ENCODE measurements at places on chromosomes 7 and 10. TPM values are rescaled to one million over a fixed set of nuclear protein-coding genes. Genes with fewer than 3 reads are reported as not detected.

PRSS37 gene
- total RNA-seq: not detected

SUN3 gene
- total RNA-seq: not detected

LAMB1 gene
- total RNA-seq: 108 TPM

SLC26A5 gene
- not detected for total RNA-seq

ICA1 gene
- total RNA-seq: 1.6 TPM

PODXL gene
- 39.2 TPM for total RNA-seq

GPC2 gene
- 1.0 TPM for total RNA-seq

TWIST1 gene
- 4.4 TPM for total RNA-seq

ZDHHC6 gene
- total RNA-seq: 28.3 TPM

JAKMIP3 gene
- total RNA-seq: 1.1 TPM

ADCY1 gene
- total RNA-seq: 2.0 TPM

SP4 gene
- total RNA-seq: 0.84 TPM

CLEC5A gene
- total RNA-seq: not detected

ZDHHC4 gene
- total RNA-seq: 50.5 TPM

SPAM1 gene
- not detected for total RNA-seq

GPR146 gene
- total RNA-seq: 1.7 TPM

ADAMTS14 gene
- total RNA-seq: 0.16 TPM

WNT8B gene
- total RNA-seq: not detected

CYP3A7 gene
- 0.06 TPM for total RNA-seq

DEPP1 gene
- 2.0 TPM for total RNA-seq

ACBD7 gene
- total RNA-seq: 1.2 TPM

IL15RA gene
- total RNA-seq: 2.7 TPM

NEUROG3 gene
- not detected for total RNA-seq

SFRP5 gene
- total RNA-seq: 2.3 TPM

IGFBP1 gene
- 60.6 TPM for total RNA-seq

CYP3A4 gene
- total RNA-seq: not detected

CPA4 gene
- 4.4 TPM for total RNA-seq

LRRC18 gene
- not detected for total RNA-seq

GPER1 gene
- total RNA-seq: 1.0 TPM

FANK1 gene
- 2.2 TPM for total RNA-seq

CFAP46 gene
- 1.3 TPM for total RNA-seq

CD36 gene
- 0.28 TPM for total RNA-seq

STAMBPL1 gene
- total RNA-seq: 30.6 TPM

KNDC1 gene
- 1.3 TPM for total RNA-seq

GPR26 gene
- total RNA-seq: not detected

TRIM4 gene
- total RNA-seq: 27.9 TPM

MMP21 gene
- total RNA-seq: not detected

CPXM2 gene
- total RNA-seq: not detected

NPC1L1 gene
- 0.08 TPM for total RNA-seq

RBP3 gene
- total RNA-seq: not detected

C10orf62 gene
- not detected for total RNA-seq

C10orf67 gene
- not detected for total RNA-seq

TRIL gene
- total RNA-seq: not detected

OLAH gene
- total RNA-seq: 1.0 TPM

MRPL43 gene
- total RNA-seq: 95.4 TPM

BRAT1 gene
- 19.4 TPM for total RNA-seq

IGFBP3 gene
- 199 TPM for total RNA-seq

KIAA1549 gene
- total RNA-seq: 6.7 TPM

OGDHL gene
- total RNA-seq: 0.40 TPM

NUTM2B gene
- total RNA-seq: 0.30 TPM

THSD7A gene
- total RNA-seq: 1.7 TPM

GOLGA7B gene
- 3.6 TPM for total RNA-seq

VTI1A gene
- total RNA-seq: 13.3 TPM

FFAR4 gene
- total RNA-seq: 0.13 TPM

UNCX gene
- total RNA-seq: not detected

HOXA9 gene
- 0.41 TPM for total RNA-seq

ZNF804B gene
- not detected for total RNA-seq

DPP6 gene
- not detected for total RNA-seq

AGBL3 gene
- total RNA-seq: 1.5 TPM

Data from A549 treated with Mapracorat at 1 μM for 4 hours (cell line).